Activated T-helper 2 cell treated with anti-CD3 and anti-CD28 coated beads, Interferon-gamma antibody, Interleukin-2, Interleukin-4, amounts not matched to agents 10 μg/mL and 5 μg/mL and 100 μg/mL, durations not matched to agents 14 hours and 24 hours and 36 hours (primary cell): ENCODE measurements at places on chromosomes 4 and X. TPM values are rescaled to one million over a fixed set of nuclear protein-coding genes. Genes with fewer than 3 reads are reported as not detected.

DNA sequence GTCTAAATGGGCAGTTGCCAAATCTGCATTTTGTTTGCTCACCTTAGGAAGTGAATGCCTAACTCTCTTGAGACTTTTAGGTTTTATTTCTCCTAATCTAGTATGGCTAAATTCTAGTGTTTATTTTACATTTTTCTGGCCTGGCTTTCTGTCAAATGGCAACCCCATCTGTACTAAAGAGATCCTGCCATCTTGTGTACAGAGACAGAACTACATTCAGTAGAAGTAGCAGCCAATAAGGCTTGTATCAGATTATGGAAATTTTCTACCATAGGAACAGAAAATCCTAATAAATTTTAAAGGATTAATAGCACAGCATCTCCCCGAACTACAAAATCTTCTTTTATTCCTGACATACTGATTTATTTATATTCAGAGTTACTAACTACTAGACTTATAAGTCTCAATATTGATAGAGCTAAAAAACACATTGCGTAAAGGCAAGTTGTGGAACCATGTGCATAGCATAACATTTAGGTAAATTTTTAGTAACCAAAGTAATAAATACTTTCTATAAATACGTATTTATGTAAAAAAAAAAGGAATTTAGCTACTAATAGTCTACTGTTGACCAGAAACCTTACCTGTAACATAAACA is 45.5 kb downstream of the TMEM144 start:
- DNase-seq: no peak

The IL2 gene
- total RNA-seq: 95.9 and 101 TPM in 2 replicates

DNA sequence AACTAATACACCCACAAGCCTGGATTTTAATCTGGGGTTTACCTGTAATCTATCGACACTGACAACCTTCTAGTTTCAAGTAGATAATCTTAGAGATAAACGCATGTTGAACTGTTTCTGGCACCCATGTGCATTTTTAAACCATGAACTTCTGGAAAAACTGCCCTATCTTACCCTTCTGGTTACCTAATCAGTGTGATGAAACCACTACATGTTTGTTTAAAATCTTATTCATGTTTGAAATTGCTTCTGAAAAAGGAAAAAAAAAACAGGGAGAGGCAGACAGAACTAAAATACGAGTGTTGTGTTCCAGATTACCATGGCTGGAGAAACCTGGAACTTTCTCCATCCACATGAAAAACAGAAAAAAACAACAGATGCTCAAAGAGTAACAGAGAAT is 139.3 kb downstream of the MID1IP1 start:
- DNase-seq: no peak

DNA sequence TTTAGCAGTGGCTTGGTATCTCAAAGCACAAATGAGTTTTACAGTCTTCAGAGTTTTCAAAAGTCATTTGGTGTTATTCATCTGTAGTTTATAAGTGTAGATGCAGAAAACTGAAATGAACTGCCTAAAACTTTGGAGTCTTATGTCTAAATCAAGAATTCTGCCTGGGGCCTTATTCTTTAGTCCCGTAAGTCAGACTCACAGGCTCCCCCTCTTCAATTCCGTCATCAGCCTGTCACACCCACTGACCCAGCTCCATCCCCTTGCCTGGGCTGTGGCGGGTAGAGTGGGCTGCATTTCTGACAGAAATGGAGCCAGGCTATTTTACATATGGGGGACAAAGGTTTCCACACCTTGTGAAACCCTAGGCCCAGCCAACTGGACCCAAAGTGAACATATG is 44.3 kb downstream of the TSPAN5 start:
- no peak for DNase-seq

- no peak for DNase-seq
Measured at GRCh38 chr4:159227984-159228383, 125.1 kb downstream of the RAPGEF2 start.

- DNase-seq: no peak
Measured at GRCh38 chr4:15983610-15984009, 20.6 kb upstream of the FGFBP2 start.

- no peak for DNase-seq
Measured at GRCh38 chrX:87924619-87925018, 407.0 kb downstream of the KLHL4 start.

GRCh38 chrX:9184211-9184610 is 150.3 kb upstream of the FAM9B start:
- DNase-seq: no peak

- no peak for DNase-seq
Measured at GRCh38 chr4:98609934-98610333, 48.5 kb downstream of the TSPAN5 start.

- no peak for DNase-seq
Measured at GRCh38 chr4:97105347-97106099, 1037.8 kb downstream of the STPG2 start.
